ENCODE measurements at places on chromosomes 5 and 9.

GRCh38 chr5:64341340-64341739 lies 164.5 kb upstream of the RGS7BP start:
- no peak for DNase-seq

DNA sequence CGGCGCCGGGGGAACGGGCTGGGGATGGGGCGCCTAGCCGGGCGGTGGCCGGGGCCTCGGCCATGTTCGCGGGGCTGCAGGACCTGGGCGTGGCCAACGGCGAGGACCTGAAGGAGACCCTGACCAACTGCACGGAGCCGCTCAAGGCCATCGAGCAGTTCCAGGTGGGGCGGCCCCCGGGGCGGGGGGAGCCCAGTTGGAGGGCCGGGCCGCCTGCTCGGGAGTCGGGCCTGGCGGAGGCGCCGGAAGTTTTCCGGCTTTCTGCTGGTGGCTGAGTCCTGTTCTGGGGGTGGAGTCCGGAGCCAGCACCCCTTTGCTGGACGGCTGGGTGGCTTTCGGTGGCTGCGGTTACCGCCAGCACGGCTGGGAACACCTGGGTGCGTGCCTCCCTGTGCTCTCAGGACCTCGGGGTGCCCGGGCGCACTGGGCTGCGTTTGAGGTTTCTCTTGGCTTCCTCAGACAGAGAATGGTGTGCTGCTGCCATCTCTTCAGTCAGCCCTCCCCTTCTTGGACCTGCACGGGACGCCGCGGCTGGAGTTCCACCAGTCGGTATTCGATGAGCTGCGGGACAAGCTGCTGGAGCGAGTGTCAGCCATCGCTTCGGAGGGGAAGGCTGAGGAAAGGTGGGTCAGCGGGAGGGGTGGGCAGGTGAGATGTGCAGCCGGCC lies 454 bp downstream of the NELFB start:
- no peak for DNase-seq

DNA sequence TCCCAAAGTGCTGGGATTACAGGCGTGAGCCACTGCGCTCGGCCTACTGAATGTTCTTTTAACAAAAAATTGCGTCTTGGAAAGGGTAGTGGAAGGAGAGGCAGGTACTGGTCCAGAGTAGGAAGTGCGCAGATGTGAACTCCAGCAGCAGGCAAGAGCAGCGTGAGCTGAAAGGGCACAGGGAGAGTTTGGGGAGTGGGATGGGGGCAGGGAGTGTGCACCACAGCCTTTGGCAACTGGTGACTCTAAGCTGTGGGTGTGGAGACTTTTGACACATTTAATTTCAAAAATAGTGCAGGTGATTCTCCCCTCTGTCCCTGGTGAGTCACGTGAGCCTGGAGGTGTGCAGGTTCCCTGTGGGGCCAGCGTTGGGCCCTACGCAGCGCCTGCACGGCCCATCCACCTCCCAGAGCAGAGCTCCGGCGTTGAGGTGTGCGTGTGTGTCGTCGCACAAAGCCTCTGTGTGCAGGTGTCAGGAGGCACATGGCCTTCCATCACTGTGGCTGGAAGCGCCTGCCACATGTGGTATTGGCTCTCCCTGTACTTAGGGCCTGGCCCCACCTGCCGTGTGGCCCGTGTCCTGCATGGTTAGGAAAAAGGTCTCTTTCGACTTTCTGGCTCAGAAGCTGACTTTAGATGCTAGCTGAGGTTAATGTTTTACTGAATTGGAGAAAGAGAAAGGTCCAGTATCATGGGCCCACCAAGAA lies 11.5 kb downstream of the SQSTM1 start:
- DNase-seq: no peak

DNA sequence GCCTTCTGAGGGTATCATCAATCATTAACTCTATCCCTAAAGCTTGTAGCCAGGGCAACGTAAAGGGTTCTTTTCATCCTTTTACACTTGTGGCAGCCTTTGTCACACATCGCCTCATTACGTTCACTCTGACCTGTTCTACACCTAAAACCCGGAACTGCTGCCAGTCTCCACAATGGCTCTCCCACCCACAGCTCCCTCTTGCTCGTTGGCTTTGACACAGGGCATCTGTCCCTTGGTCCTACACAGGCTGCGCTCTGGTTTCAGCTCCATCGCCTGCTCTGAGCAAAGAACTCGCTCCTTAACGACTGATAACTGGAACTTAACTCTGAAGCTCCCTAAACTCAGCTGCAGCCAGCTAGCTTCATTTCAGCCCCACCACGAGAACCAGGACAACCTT lies 112.8 kb upstream of the CTNND2 start:
- DNase-seq: no peak

DNA sequence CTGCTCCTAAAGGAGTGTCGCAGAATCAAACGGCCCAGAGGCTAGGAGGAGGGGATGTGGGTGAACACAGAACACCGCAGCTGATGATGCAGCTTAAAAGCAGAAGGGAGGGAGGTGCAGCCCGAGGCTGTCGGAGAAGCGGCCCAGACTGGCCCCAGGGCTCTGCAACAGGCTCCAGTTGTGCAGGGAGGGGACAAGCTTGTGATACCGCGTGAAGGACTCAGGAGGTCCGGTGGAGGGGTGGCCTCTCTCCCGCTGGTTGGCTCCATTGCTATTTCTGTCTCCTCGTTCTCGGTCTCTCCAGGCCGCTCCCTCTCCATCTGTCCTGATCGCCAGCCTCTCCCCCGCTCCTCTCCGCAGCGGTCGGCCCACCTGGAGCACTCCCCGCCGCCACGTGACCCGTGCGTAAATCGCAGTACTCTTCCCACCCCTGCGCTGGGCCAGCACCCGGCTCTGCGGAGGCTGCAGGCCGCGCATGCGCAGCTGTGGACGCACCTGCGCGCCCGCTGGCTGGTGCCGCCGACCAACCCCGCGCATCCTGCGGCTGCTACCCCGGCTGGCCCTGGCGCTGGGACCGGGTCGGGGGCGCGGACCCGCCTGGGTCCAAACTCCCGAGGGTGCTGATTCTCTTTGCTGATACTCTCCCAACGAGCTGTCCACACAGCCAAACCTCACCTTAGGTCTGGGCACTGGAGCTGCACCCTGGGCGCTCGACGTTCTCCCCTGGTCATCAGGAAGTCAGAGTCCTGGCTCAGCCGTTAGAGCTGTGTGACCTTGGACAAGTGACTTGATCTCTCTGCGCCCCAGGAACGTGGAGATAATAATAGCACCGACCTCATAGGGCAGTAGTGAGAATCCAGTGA lies 3.7 kb upstream of the STXBP1 start:
- DNase-seq: peak; percentile 91

DNA sequence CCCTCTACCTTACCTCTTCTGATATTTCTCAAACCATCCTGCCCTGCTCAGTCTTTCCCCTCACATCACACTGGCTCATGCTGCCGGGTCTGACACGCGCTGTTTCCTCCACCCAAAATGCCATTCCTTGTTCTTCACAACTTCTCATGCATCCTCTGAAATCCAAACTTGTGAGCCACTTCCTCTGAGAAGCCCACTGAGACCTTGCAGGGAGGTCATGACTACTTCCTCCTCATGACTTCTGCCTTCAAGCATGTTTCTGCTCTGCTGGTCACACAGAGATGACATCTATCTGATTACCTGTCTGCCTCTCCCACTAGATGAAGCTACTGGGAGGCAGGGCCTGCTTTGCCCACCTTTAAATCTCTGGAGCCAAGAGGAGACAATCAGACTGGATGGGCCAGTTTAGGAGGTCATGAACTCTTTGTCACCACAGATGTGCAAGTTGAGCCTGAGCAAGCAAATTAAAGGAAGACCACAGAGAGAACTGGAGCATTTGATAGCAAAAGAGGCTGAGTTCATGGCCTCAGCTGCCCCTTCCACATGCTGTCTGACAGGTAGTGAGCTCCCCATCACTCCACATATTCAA lies 119.8 kb upstream of the TBC1D2 start:
- no peak for DNase-seq

DNA sequence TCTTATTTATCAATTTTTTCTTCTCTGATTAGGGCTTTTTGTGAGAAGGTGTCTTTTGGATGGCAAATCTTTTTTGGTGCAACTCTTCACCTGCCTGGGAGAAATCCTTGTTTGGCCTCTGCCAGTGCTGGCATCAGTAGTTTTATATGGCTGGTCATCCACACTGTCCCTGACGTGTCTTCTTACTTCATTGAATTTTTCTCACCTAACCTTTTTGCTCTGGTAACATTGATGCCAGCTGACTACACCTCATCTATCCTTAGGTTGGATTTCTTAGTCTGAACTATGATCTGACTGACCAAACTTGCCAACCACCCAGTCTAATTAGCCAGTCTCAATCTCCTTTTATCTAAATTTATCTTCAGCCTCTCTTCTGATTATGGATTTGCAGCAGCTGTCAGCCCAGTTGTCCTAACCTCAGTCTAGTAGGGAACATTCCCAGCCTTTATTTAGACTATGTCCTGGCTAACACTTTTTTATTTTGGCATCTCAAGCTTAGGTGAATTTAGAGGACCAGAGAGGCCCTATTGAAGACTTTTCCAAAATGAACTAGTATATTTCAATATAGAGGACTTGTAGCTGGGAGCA lies 10.6 kb upstream of the TMEM38B start:
- no peak for DNase-seq

DNA sequence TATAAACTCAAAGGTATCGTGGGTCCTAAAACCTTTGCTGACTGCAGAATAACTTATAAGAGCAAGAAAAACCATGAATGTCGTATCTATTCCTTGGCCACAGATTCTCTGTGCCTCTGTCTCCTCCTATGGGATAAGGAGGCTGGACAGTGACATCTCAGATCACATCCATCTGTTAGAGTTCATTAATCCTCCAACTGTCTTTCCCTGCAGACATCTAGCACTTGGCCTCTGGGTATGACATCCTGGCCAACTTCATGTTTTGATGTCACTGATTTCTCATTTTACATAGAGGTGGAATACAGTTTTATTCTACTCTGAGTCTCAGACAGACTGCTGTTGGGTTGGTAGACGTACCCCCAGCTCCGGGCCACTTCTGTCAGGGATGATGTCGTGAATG lies 86.2 kb downstream of the OTULIN start:
- no peak for DNase-seq

DNA sequence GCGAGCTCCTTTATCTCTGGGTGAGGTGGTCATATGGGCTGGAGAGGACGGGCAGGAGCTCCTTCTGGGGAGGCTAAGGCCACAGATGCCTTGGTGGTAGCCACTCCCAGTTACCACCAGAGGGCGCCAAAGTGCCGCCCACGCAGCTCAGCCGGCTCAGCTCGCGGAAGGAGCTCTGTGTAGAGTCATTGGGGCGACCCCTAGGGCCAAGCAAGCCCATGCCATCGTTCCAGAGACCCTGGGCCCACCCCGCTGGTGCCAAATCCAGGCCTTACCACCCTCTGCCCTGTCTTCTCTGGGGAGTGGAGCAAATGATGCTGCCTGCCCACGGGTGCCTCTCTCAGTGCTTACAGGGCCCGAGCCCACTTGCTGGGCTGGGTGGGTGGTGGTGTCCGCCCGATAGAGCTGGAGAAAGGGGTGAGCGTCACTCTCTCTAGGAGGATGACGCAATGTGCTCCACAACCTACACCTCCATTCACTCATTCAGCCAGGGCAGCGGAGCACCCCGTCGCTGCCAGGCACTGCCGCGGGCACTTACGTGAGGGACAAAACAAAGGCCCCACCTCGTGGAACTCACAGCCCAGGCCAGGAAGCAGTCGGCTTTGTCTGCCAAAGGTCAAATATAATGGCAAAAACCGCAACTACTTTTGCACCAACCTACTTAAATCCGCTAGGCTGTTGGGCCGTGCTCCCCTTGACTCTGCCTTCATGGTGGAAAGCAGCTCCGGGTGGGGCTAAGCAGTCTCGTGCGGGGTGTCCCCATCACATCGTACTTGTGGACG lies 13.8 kb downstream of the TSPAN17 start:
- DNase-seq: peak; percentile 50

DNA sequence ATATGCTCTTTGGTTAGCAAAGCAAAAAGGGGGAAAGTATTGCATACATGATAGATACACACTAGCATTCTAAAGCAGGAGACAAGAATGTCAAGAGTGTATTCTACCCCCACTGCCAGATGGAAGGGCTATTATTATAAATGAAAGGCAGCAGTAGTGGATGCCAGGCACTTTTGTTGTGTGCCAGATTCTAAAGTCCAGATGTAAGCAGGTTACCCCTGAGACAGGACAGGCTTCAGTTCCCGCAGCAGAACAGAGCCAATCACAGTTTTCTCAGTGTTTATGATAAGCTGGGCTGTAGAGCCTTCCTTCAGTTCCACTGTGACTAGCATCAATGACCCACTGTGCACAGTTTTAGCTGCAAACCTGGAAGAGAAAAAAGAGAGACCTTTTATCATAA lies 226.6 kb upstream of the TBCA start:
- DNase-seq: no peak

DNA sequence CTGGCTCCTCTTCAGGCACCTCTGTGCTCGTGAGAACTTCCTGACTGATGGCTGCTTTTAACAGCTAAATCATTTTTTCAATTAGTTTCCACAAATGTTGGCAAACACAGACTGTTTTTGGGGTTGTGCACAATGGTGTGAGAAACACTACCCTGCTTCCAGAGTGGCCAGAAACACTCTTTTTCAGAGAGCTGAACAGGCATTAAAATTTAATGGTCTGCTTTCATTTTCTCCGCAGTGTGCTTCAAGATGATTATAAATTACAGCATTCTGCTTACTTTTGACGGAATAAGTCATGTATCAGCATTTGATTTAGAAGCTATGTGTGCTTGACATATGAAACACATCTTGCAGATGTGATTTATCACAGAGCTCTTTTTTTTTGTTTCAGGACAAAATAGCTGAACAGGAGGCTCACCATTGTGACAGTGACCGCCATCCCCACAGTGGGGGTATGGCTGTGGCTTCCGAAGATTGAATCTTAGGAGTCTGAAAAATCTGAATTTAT lies 454.5 kb upstream of the ZNF608 start:
- no peak for DNase-seq

GRCh38 chr5:175729829-175730277 lies 72.0 kb downstream of the HRH2 start:
- DNase-seq: peak; percentile 28

- DNase-seq: no peak
These were observed 93.1 kb downstream of the SMIM15 start for GRCh38 chr5:61069150-61069549.

GRCh38 chr9:117156771-117157535 lies 257.9 kb downstream of the ASTN2 start:
- DNase-seq: no peak

GRCh38 chr5:17361331-17361730 lies 136.7 kb upstream of the TAF11L2 start:
- DNase-seq: no peak

- DNase-seq: no peak
These were observed 85.1 kb downstream of the BRINP1 start for GRCh38 chr9:119284118-119284517.

DNA sequence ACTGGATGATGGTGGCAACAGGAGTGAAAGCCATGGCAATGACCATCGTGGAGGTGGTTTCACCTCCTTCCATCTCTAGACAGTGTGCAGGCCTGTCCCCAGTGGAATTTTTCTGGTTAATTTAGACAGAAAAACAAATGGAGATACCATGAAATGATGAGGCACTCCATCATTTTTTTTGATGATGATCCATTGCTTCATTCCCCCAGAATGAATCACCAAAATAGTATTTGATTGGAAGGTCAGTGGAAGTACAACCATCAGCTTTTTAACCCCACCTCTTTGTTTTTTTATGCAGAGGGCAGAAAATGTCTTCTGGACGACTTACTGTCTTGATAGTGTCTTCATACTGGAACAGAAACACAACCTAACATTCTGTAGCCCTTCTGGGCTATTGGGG lies 42.6 kb upstream of the ADRA1B start:
- DNase-seq: no peak

GRCh38 chr5:178336889-178337288 lies 104.3 kb upstream of the PHYKPL start:
- DNase-seq: no peak

GRCh38 chr5:103519550-103519949 lies 43.0 kb downstream of the NUDT12 start:
- no peak for DNase-seq

GRCh38 chr5:17398431-17398830 lies 99.6 kb upstream of the TAF11L2 start:
- DNase-seq: no peak
